ENCODE measurements at places on chromosomes 1 and 21.
A peak's percentile ranks its signal among the peaks of the same experiment; 100 is the strongest.

DNA sequence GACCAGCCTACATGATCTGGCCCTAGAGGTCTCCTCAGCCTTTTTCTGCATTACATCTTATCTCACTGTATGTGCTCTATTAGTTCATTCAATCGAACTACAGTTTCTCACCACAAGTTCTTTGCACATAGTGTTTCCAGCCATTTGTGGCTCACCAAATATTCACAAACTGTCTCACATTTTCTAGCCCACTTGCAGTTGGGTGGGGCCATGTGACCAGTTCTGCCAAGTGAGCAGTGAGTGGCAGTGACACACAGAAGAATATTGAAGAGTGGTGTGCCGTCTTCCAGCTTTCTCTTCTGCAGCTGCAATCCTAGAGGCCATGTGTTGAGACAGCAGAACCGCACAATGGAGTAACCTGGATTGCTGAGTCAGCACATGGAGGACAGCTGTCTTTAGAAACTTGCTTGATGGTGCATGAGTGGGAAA, 103.2 kb upstream of the ZNF644 start:
- DNase-seq = no peak

GRCh38 chr1:51644533-51645197, 27.8 kb downstream of the OSBPL9 start:
- peak; percentile 60 for DNase-seq

- peak; percentile 84 for DNase-seq
Measured at GRCh38 chr21:43585924-43586413, 73.3 kb downstream of the HSF2BP start.

DNA sequence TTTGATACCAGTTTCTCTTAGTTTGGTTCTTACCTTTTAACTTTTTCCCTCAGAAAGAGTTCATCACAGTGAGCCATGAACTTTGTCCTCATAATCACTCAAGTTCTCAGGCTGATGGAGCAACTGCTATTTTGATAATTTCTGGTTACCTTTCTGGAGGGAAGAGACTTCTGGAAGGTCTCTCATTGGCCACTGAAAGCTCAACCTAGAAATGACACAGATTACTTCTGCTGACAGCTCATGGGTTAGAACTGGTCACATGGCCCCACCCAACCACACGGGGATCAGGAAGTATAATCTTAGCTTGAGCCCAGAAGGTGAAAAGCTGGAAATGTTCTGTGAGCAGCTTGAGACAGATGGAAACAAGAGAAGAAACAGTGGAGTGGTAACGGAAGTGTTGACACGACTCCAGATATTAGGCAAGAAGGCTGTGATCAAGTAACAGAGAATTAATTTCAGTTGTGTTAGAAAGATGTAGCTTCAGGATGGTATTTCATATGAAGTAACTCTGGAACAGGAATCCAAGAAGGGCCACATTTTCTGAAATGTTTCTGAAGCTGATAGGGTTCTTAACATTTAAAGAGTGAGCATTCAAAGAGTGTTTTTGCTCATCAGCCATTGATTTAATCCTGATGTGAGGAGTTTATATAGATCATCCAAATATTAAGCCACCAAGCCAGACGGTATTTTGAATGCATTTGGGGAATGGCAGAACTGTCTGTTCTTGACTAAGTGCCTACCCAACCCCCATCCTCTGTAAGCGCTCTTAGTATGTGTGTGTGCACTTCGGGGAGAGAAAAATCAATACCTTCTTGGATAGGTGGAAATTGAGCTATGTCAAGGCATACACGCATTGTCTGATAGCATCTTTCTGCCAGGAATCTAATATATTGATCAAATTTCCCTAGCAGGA, 21.9 kb upstream of the XPR1 start:
- DNase-seq = no peak

GRCh38 chr1:163768576-163768975, 446.8 kb downstream of the NUF2 start:
- DNase-seq = no peak

DNA sequence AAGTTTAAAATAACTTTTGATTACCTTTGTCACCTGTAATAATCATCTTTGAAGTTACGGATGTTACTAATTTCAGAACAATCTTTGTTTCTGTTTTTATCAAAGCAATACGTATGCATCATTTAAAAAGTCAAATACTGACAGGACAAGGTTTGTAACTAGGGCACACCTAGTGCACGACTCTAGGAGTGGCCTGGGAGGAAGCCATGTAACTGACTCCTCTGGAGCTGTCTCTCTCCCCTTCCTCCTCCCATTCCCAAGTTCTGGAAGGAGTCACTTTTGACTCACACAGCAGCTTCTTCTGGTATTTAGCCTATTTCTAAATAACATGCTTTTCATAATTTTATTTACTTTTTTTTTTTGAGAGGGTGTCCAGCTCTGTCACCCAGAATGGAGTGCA, 11.8 kb upstream of the RAP1GAP start:
- no peak for DNase-seq

DNA sequence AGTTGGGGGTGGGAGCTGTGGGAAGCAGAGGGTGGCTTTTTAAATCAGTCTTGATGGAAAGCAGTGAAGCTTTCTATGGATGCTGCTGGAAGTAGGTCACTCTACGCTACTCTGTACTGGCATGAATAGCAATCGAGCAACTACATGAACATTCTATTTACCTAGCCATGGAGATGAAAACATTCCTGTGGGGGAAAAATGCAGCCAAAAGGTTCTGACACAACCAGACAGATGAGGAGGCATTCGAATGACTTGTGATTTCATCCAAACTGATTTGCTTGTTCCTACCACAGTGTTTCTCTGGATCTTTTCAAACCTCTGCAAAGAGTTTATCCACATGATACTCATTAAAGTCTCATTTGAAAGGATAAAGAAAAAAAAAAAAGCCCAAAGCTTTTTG, 95.0 kb downstream of the ASTN1 start:
- no peak for DNase-seq

- no peak for DNase-seq
Measured at GRCh38 chr1:153942766-153943549, 3.6 kb downstream of the DENND4B start.

GRCh38 chr1:168312718-168313604, 32.3 kb downstream of the TBX19 start:
- no peak for DNase-seq

DNA sequence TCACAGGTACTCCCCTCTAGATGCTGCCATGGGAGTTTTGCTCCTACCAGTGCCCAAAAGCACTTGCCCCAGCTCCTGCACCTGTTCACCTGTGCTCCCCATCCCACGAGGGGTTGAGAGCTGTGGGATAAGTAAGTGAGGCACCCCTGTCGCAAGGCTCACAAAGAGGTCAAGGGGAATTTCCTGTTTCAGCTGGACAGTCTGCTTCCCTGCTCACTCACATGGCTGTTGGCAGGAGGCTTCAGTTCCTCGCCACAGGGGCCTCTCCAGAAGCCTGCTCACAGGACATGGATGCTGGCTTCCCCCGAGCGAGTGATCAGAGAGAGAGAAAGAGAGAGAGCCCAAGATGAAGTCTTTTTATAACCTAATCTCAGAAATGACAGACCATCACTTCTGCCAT, 8.7 kb upstream of the NCMAP start:
- no peak for DNase-seq

- no peak for DNase-seq
Measured at GRCh38 chr1:151984313-151984956, 9.2 kb downstream of the S100A10 start.

DNA sequence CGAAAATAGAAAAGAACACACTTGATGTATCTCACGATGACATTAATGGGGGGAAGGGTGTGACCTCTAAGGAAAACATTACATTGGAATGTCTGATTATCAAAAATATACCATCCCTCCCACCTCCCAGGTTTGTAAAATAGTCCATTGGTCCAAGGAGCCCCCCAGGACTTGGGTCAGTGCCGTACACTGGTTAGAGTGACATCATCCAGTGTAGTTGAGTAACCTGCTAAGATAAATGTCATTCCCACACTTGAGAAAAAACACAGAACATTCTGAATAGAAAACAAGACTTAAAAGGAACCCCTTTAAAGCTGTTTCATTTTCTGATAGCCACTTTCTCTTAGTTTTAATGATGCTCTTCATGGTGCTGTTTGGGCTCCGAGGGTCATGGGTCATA, 15.2 kb downstream of the DDX20 start:
- DNase-seq = no peak

GRCh38 chr1:168964478-168964877, 142.0 kb upstream of the ATP1B1 start:
- no peak for DNase-seq

DNA sequence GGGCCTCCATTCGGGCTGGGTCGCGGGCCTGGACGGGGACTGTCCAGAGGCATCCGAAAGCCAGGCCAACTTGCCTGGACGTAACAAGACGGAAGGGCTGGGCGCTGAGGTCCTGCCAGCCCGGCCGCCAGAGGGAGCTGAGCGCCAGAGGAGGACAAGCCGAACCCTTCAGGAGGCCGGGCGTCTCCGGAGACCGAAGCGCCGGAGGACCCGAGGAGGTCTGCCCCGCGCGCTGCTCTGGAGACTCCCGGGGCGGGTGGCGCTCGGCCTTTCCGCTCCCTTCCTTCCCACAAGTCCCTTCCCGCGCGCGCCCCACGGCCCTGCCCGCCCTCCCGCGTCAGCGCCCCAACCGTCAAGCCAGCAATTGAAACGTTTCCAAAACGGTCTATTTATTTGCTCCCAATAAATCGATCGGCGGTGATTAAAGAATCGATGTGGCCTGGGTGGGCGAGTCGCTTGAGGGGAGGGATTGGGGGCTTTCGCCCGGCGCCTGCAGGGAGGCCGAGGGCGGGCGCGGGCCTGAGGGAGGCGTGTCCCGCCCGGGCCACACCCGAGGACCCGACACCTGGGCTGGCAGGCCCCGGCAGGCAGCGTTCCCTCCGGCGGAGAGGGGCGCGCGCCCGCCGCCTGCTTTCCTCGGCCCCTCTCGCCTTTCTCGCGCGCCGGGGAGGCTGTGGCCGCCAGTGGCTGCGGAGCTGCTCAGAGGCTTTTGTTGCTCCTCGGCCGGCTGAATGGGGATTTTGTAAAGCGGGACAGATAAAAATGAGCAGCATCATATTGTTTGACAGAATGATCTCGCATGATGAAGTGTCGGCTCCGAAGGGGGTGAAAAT, 5.2 kb upstream of the FOXD3 start:
- no peak for DNase-seq

DNA sequence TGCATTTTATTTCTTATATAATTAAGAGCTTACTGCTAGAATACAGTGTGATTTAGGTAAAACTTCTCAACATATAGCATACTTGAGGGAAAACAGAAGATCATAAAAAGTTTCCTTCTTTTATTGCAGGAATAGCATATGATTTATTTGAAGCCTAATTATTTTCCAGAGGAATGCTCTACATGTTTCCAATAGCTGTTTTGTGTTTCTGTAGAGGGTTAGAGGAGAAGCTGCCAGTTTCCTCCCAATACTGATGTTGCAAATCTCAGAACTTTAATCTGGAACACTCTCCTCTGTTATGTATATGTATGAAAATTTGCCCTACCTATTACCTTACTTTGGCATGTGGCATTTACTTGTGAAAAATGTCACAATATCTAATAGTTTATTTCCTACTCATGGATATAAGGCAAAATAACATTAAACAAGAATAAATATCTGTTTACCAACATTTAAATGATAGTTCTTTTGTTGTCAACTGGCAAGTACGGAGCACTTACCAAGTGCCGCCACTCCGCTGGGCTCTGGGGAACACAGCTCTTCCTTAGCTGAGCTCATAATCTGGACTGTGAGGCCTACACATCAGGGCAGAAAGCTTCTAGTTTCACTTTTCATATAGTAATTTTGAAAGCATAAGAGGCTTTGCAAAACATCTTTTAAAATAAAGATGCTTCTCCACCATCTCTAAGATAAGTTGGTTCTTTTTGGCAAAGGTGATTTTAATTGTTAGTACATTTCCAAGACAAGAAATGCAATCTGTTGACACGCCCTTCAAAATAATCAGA, 239.8 kb upstream of the C1orf105 start:
- no peak for DNase-seq

- DNase-seq = no peak
Measured at GRCh38 chr1:153493343-153493960, 33.0 kb upstream of the S100A7 start.

GRCh38 chr1:113401728-113402127, 11.4 kb downstream of the MAGI3 start:
- DNase-seq = no peak

- no peak for DNase-seq
Measured at GRCh38 chr1:84355556-84355955, 42.7 kb upstream of the DNASE2B start.

GRCh38 chr1:35452106-35452774, 105.0 kb downstream of the KIAA0319L start:
- no peak for DNase-seq

DNA sequence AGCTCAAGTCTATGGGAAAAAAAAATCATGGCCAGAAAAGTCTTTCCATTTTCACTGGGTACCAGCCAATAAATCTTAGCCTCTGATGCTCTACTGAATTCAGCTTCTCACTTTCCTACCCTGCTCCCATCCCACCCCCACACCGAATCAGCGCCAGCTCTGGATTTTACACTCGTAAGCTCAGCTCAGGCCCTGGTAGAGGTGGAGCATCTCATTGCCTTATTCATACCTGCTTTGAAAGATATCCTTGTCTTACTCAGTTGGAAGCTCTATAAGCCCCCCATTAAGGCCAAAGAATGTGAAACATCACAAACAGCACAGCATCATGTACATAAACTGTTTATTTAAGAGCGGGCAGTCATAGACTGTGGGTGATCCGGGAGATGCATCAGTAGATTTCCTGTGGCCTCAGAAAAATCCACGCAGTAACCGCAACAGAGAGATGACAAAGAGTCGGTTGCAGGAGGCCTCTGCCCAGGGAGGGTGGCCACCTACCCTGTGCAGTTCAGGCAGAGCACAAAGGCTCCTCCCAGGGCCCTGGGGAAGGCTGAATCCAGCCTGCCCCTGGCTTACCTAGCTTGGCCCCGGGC, 36.4 kb upstream of the ETS2 start:
- DNase-seq = no peak

GRCh38 chr1:201676641-201677040, 137.7 kb downstream of the NAV1 start:
- DNase-seq = no peak

- DNase-seq = no peak
Measured at GRCh38 chr1:217091561-217091960, 368.3 kb upstream of the ESRRG start.

DNA sequence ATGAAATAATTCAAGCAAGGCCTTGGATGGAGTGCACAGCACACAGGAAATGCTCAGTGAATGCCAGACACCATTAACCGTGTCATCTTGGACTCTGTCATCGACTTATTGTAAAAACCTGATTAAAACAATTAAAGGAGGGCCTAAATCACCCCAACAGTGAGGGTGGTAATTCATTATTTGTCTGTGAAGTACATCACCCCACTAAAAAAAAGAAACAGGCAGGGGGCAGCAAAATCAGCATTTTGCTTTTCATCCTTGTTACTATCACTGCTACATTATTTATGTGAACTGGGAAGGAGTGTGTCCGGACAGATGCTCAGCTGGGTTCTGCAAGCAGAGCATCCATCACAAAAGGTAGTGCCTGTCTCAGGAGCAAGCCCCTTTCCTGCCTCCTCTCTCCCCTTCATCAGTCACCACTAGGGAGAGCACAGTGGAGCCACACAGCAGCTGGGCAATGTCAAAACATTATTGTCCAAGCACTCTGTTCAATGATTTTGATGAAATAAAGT, 98.5 kb downstream of the RERE start:
- no peak for DNase-seq

GRCh38 chr1:31985430-31985829, 28.2 kb upstream of the KHDRBS1 start:
- DNase-seq = no peak

Data from RWPE2 (cell line).